ENCODE measurements at places on chromosomes 2 and 18.

GRCh38 chr2:164252568-164253287, 368.6 kb downstream of the GRB14 start:
- no peak for DNase-seq

- no peak for DNase-seq
Observed at GRCh38 chr2:163633291-163633690, 102.5 kb downstream of the FIGN start.

- DNase-seq, result no peak
Observed at GRCh38 chr2:6444514-6444913, 421.2 kb downstream of the CMPK2 start.

DNA sequence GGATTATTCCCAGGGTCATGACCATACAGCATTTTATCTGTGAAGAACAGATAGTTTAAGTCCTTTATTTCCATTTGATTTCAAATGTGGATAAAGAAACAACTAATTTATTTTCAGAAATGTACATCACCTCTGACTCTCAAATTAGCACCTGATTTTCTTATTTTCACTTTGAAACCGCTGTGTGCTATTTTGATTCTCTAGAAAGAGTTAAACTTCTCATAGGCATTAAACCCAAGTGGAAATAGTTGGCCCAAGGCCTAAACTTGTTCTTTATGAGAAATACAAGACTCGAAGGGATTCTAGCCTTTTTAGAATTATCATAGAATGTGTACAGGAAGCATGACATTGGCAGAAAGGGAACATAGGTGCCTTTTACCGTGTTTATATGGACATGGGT, 41.5 kb upstream of the LTBP1 start:
- DNase-seq, result no peak

DNA sequence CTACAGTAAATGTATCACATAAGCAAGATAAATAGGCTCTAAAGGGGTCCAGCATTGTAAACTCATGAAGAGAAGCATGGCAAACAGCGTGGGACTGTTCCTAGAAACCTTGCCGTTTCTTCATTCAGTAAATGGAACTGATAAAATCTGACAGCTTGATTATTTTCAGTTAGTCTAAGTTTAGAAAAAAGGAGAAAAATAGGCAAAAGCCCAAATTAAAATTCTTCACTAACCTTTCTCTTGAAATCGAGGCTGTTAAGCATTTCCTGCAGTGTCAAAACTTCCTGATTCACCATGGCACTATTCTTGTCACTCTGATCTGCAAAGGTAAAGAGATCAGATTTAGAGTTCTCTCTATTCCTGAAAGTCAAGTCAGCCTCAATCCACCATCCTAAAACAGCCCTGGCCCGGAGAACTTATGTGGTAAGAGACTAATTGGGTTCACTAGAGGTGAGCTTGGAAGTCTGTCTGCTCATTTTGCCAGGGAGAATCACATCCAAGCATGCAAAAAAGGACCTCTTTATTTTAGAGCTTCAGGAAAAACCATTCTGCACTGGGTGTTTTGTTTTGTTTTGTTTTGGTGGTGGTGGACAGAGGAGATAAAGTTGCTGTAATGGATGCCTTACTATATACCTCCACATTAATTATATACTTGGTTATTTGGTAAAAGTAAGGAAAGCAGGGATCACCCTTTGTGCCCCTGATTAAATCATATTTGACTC, 52.4 kb upstream of the STAT1 start:
- DNase-seq, result no peak
